CD4-positive, alpha-beta T cell treated with Interleukin-21 for 1 hour (primary cell): ENCODE measurements at places on chromosomes 5 and 9.

DNA sequence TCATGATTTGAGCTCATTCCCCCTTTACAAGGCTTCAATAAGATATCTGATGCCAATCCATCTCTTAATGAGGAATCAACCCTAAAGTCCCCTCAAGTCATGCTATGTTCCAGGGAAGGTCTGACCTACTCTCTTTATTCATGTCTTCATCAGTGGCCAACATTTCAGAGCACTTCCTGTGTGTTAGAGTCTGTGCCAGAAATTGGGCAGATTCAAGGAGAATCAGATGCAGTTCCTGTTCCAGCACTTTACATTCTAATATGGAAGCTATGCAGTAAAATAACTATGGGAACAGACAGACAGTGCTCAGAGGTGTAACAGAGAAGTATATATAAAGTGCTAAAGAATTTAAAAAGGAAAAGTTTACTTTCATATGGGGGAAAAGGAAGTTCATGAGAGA lies 193.4 kb upstream of the NR4A3 start:
- DNase-seq, result no peak

DNA sequence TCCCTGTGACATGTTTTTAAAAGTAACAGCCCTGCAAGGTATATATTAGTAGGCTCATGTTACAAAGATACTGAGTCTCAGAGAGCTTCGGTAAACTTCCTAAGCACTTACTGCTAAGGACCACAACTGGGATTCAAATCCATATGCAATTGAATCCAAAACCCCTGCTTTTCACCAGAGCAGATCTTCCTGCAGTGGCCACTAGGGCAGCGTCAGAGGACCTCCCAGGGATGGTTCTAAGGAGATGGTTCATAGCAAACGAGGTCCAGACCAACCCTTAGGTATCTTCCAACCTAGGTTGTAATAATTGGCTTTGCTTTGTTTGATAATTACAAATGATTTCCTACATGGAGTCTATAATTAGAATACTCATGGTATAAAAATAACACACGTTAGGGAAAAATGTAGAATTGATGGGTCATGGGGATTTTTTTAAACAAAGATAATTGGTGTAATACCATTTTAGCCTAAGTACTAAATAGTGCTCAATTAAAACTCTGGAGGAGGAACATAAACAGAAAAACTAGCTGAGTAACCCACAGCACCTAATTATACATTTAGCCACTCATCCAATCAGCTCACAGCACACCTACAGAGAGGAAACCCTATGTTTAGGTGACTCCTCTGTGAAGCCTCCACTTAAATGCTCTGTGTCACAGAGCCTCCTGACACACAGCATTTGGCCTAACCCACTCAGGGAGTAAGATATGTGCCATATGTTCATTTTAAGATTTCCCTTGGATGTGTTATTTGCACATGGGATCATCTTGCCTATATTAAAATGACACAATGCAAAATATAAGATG lies 10.0 kb upstream of the CAST start:
- DNase-seq, result peak; percentile 14

GRCh38 chr9:36074870-36075532 lies 38.3 kb downstream of the RECK start:
- DNase-seq, result no peak

- DNase-seq, result no peak
These were observed 39.5 kb upstream of the NCS1 start for GRCh38 chr9:130132746-130133145.

DNA sequence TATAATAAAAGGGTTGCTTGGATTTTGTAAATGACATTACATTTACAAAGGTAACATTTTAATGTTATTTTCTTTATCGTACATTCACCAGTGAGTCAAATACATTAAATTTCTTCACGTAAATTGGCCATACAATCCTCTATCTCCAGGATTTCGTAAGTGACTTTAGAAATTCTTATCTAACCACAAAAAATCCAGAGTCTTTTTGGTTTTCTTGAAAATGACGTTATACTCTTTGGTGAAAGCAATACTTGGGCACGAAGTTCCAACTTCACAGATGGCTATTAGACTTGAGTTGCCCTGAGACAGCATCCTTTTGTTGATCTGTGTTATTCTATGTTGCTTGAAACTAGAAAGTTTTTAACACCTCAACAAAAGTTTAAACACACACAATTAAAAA lies 87.4 kb upstream of the CDH10 start:
- no peak for DNase-seq

DNA sequence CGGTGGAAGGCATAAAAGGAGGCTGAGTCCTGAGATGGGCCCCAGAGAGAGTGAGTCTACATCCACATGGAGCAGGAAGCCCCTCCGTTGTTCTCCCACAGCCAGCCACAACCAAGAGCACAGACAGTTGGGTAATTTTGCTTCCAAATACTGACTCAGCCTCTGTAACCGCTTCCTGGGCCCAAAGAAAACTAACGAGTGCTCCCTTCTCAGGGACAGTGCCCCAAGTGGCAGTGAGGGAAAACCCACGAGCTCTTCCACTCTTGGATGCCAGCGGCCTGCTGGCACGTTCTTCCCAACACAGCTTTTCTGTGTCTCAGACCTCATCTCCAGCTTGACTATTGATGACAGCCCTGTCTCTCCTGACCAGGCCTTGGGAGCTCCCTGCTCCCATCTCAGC lies 207.6 kb downstream of the FSTL4 start:
- no peak for DNase-seq

- DNase-seq, result no peak
These were observed 322.9 kb downstream of the SLIT3 start for GRCh38 chr5:168978015-168978414.

GRCh38 chr9:85522459-85523092 lies 219.2 kb downstream of the AGTPBP1 start:
- peak; percentile 3 for DNase-seq

DNA sequence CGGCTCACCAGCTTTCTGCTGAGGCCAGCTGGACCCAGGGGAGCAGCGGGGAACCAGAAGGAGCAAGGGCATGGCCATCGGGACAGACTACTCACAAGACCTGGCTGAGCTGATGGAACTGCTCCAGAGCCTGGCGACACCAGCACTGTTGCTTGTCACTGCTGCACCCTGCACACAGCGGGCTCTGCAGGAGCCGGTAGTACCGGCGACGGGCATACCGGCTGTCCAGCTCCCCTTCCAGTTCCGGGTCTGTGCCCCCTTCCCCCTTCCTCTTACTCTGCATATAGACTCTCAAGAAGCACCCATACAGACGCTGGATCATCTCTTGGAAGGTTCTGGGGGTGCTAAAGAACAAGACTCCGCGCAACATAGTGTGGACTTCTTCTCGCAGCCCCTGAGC lies 974 bp downstream of the ANAPC2 start:
- no peak for DNase-seq

GRCh38 chr5:72300590-72301339 lies 19.3 kb downstream of the MRPS27 start:
- DNase-seq, result no peak

DNA sequence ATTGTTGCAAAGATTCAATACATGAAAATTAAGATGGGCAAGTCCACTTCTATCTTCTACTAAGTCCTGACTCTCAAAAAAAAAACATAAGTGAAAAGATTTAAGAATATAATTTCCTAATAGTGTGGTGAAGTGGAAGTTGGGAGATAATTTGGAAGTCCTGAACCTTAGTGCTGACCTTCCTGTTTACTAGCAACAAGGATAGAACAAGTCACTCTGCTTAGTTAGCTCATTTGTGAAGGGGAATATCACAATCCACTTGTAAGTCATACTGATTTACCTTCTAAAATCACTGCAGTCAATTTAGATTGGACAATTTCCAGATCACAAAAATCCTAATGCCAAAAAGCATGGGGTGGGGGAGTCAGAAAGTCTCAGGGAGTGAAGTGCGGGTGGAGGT lies 43.4 kb upstream of the PCSK5 start:
- no peak for DNase-seq

DNA sequence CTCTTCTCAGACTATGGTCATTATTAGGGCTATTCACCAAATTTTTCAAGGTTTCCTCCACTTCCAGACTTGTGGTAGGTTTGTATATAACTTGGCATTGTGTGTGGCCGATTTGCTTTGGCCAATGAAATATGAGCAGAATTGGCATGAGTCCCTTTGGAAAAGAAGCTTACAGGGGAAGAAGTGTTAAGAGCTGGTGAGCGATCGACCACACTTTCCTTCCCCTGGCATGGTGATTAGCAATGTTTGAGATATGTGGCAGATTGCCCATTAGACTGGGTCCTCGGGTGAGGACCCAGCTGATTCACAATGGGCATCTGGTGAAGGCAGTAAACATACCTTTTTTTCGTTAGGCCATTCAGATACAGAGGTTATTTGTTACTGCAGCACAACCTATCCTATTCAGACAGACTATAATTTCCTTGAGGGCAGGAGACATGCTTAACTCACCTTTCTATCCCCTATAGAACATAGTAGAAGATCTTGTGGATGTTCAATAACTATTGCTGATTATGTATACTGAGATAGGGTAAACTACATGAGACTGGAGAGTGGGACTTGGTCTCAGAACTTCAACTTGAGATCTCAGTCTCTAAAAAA lies 62.8 kb upstream of the KLF9 start:
- no peak for DNase-seq

DNA sequence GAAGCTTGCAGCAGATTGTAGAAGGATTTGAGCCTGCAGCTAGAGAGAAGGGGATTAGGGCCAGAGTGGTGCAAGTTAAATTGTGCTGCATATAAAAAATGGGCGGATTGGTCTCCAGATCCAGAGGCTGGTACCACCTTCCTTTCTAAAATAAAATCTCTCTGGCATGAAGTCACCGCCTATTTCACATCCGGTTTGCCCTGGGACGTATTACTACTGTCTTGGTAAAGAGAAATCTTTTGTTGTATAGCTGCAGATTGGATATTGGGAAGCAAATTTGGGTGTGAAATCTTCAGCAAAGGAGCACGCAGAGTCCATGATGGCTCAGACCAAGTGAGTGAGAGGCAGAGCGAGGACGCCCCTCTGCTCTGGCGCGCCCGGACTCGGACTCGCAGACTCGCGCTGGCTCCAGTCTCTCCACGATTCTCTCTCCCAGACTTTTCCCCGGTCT lies at the start of gene GABRA1:
Gene GABRA1 (plus strand): TSS at position 180 of the 451 bp plus-strand sequence. CDS start 2,691 bp downstream, outside the sequence.
- DNase-seq, result no peak

DNA sequence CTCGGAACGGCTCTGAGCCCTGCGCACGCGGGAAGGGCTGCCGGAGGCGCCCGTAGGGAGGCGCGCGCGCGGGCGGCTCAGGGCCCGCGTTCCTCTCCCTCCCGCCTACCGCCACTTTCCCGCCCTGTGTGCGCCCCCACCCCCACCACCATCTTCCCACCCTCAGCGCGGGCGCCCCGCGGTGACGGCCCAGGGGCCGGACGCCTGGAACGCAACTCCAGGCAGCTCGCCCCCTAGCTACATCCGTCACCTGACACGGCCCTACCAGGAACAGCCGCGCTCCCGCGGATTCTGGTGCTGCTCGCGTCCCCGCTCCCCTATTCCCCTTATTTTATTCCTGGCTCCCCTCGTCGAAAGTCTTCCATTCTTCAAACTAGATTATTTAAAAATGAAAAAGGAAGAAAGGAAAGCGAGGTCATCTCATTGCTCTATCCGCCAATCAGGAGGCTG lies at the start of gene CDKN2B-AS1:
Gene CDKN2B-AS1 (plus strand): TSS at position 236 of the 450 bp plus-strand sequence.
- DNase-seq, result peak; percentile 54

GRCh38 chr5:63400079-63400478 lies 562.2 kb downstream of the HTR1A start:
- DNase-seq, result no peak

GRCh38 chr5:172606156-172606785 lies 34.8 kb upstream of the NEURL1B start:
- DNase-seq, result no peak

DNA sequence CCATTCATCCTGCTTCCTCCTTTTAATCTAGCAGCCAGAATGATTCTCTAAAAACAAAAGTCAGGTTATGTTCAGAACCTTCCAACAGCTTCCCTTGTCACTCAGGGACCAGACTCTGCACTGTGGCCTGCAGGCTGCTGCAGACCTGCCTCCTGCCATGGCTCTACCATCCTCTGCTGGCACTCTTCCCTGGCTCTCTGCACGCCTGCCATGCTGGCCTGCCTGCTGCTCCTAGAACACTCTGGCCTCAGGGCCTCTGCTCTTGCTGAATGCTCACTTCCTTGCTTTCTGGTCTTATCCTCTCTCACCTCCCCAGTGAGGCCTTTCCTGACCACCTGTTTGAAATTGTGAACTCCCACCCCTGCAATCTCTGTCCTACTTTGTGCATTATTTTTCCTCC lies 149.4 kb downstream of the CD180 start:
- DNase-seq, result no peak

DNA sequence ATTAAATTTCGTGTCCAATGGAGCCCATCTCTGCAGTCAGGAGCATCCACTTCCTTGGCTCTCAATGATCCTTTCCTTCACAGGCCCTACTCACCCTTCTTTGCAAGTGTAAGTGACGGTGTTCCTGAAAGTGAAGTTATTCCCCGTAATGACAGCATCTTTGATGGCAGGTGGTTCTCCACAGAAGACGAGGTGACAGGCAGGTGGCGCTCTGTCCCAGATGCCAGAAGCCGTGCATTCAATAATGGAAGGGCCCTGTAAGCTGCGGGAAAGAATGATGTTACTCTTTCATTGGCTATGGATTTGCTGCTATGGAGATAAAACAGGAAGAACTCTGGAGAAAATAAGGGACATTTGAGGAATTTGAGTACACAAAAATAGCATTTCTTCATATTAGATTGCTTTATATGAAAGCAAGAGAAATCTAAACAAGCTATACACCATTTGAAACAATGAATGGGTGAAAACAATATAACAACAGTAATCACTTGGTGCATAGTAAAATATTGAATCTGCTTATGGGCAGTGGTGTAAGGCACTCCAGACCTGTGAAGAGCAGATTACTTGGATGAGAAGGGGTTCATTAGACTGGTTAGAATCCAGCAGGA lies 89.9 kb upstream of the TXNDC8 start:
- DNase-seq, result peak; percentile 2

DNA sequence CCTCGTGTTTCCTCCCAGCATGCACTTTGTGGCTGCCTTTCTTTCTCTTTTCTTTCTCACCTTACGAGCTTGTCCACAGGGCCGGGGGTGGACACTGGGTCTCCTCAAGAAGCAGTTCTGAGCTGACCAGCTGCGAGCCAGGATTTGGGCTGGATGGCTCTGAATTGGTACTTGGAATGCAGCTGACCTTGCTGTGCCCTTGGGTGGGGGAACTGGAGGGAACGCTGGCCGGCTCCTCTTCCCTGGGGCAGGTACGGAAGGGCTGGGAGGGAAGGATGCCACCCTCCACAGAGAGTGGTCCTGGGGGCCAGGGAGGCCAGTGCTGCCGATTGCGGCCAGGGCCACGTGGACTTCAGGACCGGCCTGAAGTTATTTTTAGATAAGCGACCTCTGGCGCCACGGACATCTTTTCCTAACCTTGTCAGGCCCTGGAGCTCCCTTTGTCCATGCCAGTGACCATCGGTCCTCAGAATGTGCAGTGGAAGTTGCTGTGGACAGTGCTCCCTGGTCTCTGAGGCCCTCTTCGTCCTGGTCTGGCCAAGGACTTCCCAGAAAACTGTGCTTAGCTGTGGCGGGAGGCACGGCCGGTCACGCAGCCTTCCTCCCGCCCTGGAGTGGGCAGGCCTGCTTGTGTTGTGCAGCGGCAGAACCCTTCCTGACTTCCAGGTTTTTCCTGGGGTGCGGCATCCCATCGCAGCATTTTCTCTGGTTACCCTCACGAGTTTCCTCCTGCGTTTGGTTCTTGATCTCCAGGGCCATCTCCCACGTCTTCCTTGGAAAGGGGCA lies 13.5 kb upstream of the AHRR start:
- DNase-seq, result no peak
